ENCODE measurements at places on chromosomes 3 and 15.

DNA sequence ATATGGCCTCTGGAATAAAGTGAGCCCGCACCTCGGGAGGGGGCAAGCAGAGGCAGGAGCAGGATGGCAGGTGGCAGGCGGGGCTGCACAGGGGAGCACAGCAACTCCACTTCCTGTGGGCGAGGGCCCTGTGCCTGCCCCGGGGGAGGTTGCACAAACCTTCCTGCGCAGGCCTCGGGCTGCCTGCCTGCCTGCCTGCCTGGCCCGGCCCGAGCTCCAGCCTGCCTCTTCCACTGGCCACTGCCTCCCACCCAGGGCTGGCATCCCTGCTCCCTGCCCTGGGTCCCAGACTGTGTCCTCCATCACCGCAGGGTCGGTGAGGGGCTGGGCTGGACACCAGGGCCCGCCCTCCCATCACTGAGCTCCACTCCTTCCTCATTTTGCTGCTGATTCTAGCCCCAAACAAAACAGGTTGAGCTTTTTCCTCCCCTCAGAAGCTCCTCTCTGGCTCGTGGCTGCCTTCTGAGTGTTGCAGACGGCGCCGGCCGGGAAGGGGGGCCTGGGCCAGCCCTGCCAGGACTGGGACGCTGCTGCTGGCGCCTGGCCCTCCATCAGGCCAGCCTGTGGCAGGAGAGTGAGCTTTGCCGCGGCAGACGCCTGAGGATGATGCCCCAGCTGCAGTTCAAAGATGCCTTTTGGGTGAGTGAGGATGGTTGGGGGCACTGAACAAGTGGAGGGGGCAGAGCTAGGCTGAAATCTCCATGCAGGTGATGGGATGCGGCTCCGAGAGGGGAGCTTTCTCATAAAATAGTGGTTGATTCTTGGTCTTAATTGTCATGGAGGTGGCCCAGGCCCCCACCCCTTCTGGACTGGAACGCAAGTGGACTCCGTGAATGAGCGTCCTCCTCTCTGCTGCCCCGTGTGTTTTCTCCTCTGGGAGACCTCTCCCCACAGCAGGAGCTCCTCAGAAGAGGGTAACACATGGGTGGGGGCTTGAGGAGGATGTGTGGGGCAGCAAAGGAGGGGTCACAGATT is at the start of gene PSTPIP1:
PSTPIP1 (plus strand) TSS at position 156 of the 975 bp plus-strand sequence; CDS start at position 604, 448 bp downstream.
- peak; percentile 74 for DNase-seq

- DNase-seq = no peak
These were observed 48.6 kb downstream of the CMSS1 start for GRCh38 chr3:99866261-99866761.

DNA sequence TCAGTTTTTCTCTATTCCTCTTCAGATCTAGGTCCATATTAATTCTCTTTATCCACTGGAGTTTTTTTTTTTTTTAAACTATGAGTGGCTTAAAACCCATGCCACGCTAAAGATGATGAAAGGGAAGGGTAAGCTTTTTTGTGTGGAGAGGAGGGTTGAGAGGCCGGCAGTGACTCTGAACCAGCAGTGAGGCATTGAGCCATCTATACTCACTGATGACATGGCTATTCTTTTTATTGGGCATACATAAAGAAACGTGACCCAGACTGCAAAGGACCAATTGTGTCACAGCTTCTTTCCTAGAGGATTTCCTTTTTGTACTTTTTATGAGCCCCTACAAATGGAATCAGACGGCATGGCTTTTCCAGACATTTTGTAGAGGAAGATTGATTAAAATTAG is 662.2 kb downstream of the AGBL1 start:
- DNase-seq = no peak

GRCh38 chr3:171792531-171792930 is 17.8 kb downstream of the PLD1 start:
- DNase-seq = no peak

- no peak for DNase-seq
These were observed 8.3 kb downstream of the ZNF710 start for GRCh38 chr15:90009301-90010022.

DNA sequence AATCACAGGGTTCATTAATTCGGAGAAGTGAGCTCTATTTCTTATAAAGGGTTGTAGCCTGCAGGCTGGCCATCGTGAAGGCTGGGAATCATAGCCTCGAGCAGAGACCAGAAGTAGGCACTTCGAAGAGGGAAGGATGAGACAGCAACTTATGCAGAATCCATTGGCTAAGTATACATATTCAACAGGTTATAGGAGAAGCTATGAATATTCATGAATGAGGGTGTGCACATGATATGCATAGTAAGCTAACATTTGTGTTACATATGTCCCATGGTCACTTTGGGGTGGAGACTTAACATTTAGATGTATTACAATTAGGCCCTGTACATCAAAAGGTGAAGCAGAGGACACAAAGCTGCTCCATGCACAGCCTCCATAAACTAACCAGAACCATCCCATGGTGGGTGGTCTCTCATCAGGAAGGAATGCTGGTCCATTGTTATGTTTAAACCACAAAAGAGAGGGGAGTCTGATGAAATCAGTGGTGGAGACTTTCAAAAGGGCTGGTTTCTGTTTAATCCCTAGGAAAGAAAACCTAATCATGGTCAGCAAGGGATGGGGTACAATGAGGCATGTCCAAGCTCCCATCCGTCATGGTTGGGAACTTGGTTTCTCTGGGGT is 80.8 kb upstream of the FHIT start:
- no peak for DNase-seq

DNA sequence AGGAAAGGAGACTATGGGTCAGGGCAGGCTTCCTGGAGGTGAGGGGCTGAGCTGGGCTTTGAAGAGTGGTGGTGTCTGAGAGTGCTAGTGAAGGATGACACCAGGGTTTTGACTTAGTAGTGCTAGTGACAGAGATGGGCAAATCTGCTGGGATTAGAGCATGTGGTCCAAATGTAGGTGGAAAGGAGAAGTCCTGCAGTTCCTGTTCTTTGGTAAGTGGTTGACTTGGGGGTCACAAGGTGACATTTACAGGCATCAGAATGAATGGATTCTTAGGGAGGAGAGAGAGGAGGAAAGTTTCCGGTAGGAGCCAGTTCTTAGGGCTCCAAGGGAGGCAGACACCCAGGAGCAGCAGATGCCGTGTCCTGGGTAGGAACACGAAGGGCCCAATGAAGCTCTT is 796 bp upstream of the DOCK3 start:
- no peak for DNase-seq

GRCh38 chr3:107082527-107082926 is 294.7 kb upstream of the CCDC54 start:
- no peak for DNase-seq

GRCh38 chr15:79025802-79026201 is 64.8 kb downstream of the RASGRF1 start:
- no peak for DNase-seq

DNA sequence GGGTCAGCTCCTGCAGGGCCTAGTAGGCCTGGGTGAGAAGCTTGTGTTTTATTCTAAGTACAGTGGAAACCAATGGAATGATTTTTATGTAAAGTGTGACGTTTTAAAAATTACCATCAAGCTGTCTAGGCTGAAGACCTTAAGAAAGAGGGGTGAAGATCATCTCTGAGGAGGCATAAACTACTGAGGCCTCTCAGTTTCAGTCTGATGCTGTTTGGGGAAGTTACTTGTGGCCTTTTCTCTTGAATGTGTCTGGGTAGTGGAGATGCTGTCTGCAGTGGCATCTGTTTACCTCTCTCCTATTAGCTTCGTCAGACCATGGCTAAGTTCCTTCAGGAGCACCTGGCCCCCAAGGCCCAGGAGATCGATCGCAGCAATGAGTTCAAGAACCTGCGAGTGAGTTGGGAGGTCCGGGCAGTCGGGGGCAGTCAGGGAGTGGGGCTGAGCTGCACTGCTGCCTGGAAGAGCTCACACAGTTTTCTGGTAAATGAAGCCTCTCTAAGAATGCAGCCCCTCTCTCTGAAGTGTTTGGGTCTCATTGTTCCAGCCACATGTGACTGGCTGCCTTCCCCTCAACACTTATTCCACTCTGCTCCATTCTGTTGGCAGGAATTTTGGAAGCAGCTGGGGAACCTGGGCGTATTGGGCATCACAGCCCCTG is 1.9 kb downstream of the IVD start:
- DNase-seq = no peak

DNA sequence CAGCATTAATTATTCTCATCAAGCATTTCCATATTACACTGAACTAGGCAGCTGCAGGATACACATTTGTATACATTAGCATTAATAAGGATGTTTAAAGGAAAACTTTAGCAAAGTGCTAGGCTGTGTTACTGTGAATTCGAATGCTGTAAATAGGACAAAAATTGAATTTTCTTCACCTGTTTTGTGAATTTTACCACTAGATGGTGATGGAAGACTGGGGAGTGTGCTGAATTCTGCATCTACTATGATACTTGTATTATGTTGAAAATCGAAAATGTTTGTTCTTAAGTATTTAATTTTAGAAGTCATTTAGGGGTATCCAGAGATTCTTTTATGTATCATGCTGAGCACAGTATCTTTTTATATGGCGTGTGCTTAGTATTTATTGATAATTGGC is 12.3 kb upstream of the P2RY14 start:
- no peak for DNase-seq

DNA sequence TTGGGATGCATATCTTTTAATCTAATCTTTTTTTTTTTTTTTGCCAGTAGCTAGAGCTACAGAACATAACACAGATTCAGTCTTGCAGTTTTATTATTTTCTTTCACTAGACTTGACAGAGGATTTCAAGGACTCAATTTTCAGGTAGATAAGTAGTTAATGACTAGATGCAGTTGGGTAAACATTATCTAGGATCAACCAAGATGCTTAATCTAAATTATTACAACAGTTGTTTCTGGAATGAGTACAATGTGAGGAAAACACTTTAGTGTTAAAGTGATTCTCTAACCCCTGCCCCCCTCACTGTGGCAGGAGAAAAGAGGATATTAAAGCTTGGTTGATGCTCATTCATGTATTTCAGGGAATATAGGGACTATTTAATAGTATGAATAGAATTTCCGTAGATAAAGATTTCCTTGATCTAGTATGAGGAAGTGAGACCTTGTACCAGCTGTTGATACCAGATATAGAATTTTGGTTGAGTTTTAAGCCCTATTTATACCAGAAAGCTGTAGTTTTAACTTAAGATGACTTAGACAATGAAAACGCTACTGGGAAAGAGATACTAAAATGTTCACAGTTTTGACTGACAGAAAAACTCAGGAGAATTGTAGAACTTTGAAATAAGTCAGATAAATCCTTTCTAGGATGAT is 389.0 kb upstream of the C2CD4B start:
- DNase-seq = no peak

GRCh38 chr3:99777210-99777549 is 40.5 kb upstream of the CMSS1 start:
- DNase-seq = no peak
